ENCODE measurements at places on chromosomes 13 and 19.

DNA sequence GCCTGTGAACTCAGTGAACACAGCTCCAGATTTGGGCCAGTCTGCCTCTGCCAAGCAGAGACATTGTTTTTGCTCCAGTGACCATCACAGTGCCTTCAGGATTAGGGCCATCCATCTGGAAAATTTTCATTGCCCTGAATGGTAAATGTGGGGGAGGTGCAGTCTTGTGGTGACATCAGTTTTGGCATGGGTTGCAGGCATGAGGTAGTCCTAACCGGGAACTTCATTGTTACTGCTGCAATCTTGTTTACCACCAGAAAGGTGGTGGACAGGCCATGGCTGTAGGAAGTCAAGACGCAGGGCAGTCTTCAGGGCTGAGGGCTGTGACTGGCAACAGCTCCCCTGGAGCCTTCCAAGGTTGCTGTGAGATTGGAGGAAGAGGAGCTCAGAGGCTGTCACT is 55.2 kb downstream of the SPATA13 start:
- DNase-seq: no peak

- DNase-seq: no peak
Measured at GRCh38 chr13:32253911-32254399, 61.2 kb downstream of the ZAR1L start.

- DNase-seq: no peak
Measured at GRCh38 chr19:23565256-23565655, 121.8 kb downstream of the ZNF675 start.

- DNase-seq: no peak
Measured at GRCh38 chr19:18051887-18052286, 34.8 kb downstream of the IL12RB1 start.
